ENCODE measurements at places on chromosomes 6 and 20.

GRCh38 chr20:39259010-39259803, 297.1 kb downstream of the DHX35 start:
- no peak for DNase-seq

- no peak for DNase-seq
Measured at GRCh38 chr6:64985726-64986125, 721.3 kb downstream of the EYS start.

DNA sequence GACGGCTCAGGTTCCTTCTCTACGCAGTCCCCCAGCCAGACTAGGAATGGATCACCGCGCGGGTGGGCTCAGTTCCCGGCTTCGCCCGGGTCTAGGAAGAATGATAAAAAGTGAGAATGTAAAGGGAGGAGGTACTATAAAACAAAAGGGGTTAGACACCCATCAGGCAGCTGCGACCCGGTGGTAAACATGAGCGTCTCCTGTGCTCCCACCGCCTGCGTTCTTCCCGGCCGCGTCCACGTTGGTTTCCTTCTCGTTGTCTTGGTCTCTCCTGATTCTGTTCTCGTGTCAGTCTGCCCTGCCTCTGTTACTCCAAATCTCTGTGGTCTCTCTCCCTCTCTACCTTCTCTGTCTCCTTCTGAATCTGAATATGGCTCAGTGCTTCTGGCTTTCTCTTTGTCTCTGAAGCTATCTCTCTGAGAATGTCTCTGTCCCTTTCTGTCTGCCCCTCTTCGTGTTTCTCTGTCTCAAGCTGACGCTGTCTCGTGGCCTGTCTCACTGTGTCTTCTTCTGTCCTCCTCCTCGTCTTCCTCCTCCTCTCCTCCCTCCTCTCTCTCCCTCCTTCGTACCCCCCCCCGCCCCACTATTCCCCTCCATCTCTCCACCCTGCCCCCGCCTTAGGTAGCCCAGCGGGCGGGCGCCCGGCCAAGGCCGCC, 41.6 kb upstream of the FOXP4 start:
- no peak for DNase-seq

DNA sequence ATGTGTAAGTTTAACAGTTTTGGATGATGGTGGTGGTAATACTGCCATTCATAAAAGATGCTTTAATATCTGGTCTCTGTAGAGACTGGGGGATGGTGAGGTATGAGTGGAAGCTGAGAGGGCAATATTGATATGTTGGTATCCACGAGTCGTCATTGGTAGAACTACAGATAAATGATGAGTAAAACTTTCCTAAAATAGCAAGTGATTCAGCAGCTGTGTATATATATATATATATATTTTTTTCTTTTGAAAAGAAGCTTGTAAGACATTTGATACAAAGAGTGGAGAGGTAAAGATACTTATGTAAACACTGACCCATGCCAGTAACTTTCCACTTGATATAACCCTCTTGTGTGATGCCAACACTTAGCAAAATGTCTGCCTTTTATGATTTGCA, 41.7 kb upstream of the CITED2 start:
- DNase-seq = no peak

- DNase-seq = no peak
Measured at GRCh38 chr20:32112841-32113240, 3.3 kb downstream of the TM9SF4 start.

- no peak for DNase-seq
Measured at GRCh38 chr20:20772497-20773085, 60.1 kb upstream of the RALGAPA2 start.

- no peak for DNase-seq
Measured at GRCh38 chr6:156250593-156250992, 526.6 kb upstream of the ARID1B start.

All from activated effector memory CD4-positive, alpha-beta T cell treated with Interleukin-2 at 50 U/mL for 16 hours (primary cell).